ENCODE measurements at places on chromosomes 11 and 22.

GRCh38 chr22:21693999-21694341 lies 28.2 kb downstream of the PPIL2 start:
- no peak for DNase-seq

DNA sequence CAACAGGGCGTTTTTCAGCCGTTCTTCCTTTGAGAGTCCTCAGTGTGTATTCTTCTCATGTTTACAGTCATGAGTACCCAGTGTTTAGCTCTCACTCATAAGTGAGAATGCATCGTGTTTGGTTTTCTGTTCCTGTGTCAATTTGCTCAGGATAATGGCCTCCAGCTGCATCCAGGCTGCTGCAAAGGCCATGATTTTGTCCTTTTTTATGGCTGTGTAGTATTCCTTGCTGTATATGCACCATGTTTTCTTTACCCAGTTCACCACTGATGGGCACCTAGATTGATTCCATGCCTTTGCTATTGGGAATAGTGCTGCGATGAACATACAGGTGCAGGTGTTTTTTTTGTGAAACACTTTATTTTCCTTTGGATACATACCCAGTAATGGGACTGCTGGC lies 23.5 kb downstream of the B3GAT1 start:
- no peak for DNase-seq

DNA sequence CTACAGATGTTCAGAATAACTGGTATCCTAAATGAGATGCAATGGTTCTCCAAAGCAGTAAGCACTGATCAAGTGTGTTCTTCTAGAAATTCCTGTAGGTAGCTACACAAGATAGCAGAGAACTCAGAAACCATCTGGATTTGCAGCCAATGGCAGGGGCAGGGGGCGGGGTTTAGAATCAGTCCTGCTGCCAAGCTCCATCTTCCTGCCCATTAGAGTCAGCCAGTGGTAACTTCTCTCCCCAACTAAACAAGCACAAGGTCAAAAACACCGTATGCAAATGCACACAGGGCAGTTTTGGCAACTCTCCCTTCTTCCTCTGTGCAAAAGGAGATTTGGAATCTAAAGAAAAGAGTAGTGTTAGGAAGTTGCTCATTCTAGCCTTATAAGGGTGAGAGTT lies 237.5 kb upstream of the CCDC90B start:
- DNase-seq, result no peak

DNA sequence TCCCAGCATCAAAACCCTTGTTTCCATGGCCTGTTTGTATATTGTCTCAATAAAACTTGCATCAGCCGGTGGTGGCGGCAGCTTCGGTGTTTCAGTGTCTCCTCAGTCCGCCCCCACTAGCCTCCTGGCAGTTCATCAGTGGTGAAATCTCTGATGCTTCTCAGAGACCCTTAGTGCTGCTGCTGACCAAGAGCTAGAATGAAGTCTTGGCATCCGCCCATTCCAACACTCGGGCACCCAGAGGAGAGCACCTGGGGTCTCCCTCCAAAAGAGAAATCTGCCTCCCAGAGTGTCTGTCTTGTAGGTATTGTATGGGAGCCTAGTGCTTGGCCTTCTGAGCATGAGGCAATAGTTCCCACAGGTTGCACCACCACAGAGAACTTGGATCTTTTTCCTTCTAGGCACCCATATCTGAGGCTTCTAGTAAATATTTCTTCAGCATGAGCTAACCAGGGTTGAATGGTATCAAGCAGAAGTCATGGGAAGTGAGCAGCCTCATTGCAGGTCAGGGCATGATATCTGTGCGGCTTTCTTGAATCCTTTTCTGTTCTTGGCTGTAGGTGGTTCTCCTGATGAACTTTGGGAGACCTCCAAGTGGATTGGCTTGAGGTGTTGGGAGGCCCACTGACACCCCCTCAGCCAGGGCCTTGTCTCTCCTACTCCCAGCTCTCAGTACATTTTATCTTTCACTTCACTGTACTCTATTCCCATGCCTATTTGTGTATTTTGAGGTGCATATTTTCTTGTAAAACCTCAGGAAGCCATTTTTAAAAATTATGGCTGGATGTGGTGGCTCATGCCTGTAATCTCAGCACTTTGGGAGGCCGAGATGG lies 13.2 kb upstream of the AIFM3 start:
- no peak for DNase-seq

GRCh38 chr22:47012589-47013370 lies 250.3 kb downstream of the TBC1D22A start:
- DNase-seq, result no peak

Measured in NCI-H2171 (cell line).